NCI-H1930 (cell line): ENCODE measurements at places on chromosomes 7 and 10.
A peak's percentile ranks its signal among the peaks of the same experiment; 100 is the strongest.

DNA sequence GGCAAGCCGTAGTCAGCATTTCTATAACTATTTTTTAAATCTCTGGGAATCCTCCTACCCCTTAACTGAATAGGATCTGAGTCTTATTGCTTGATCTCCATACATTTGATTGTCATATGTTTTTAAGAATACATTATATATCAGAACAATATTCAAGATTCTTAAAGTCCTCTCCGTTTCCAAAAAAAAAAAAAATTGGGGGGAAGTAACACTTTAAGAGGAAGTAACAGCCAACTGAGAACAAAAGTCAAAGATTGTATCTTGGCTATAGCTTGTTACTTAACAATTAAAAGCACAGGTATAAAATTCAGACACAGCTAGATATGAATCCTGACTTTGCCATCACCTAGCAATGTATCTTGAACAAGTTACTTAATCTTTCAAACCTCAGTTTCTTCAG, 169.9 kb upstream of the ADO start:
- DNase-seq: no peak

DNA sequence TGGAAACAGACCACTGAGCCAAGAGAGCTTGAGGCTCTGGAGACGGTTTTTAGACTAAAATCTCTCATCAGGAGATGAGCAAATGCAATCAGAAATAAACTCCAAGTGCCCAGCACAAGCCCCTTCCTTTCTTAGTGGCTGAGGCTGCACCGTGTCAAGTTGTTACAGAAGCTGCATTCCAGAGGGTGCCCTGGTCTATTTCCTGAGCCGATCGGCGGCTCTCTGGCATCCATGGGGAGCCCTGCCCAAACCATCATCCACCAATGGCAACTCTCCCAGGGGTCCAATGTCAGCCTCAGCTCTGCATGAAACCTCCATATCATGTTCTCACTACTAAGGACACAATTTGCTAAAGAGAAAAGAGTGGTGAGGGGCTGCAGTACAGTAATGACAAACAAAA, 89.6 kb downstream of the SVIL start:
- DNase-seq: no peak

GRCh38 chr7:126657137-126657536, 595.6 kb downstream of the GRM8 start:
- no peak for DNase-seq

DNA sequence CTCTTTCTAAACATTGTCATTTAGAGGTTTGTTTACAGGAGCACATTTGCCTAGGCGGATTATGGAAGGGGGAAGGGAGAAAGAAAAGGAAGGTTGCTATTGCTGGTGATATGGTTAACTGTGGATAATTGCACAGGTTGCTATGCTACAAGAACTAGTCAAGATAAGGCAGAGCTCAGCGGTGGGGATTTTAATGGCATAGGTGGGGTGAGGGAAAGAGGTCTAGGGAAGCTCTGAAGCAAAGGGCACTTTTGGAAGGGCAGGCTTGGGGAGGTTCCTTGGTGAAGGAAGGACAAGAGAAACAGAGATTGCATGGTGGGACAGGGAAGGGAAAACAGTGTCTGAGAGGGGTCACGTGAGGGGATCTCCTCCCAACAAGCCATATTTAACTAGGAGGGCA, 19.5 kb downstream of the HYAL4 start:
- no peak for DNase-seq

- no peak for DNase-seq
Observed at GRCh38 chr10:7410301-7410861, 453 bp downstream of the SFMBT2 start.

- no peak for DNase-seq
Observed at GRCh38 chr7:5050676-5051075, 5.0 kb downstream of the RBAK start.

DNA sequence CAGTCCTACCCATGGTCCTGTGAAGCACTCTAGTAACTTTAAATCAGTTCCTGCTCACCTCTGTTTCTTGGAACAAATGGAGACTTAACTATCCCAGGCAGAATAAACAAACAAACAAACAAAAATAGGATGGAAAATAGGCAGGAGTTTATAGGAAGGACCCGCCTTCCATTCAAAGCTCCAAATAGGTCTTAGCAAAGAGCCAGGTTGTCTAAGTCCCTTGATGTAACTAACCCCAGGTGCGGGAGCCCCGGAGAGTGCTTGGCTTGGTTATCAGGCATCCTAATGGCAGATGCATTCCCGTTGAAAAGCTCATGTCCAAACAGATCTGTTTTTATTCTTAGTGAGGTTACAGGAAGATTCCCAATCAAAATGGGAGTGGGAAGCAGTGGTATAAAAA, 2.2 kb downstream of the IFIT2 start:
- no peak for DNase-seq

DNA sequence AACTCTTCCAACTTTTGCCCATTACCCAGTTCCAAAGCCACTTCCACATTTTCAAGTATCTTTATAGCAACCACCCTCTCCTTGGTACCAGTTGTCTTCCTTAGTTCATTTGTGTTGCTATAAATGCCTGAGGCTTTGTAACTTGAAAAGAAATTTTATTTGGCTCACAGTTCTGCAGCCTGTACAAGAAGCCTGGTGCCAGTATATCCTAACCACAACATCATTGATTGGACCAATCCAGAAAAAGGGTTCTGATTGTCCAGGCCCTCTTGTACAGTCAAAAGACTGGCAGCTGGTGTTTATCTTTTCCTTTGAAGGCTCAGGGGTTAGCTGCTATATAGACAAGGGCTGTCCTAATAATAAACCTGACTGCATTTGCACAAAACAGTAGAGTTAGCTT, 21.1 kb upstream of the ABCC2 start:
- no peak for DNase-seq

DNA sequence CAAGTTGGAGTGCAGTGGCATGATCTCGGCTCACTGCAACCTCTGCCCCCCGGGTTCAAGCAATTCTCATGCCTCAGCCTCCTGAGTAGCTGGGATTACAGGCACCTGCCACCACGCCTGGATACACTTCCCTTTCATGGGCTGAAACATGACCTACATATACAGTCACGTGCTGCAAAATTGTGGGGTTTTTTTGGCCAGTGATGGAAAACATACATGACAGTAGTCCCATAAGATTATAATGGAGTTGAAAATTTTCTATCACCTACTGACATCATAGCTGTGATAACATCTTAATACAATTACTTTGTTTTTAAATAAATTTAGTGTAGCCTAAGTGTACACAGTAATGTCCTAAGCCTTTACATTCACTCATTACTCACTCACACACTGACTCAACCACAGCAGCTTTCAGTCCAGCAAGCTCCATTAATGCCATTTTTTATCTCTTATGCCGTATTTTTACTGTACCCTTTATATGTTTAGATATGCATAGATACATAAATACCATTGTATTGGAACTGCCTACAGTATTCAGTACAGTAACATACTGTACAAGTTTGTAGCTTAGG, 79.9 kb upstream of the TMEM196 start:
- no peak for DNase-seq

DNA sequence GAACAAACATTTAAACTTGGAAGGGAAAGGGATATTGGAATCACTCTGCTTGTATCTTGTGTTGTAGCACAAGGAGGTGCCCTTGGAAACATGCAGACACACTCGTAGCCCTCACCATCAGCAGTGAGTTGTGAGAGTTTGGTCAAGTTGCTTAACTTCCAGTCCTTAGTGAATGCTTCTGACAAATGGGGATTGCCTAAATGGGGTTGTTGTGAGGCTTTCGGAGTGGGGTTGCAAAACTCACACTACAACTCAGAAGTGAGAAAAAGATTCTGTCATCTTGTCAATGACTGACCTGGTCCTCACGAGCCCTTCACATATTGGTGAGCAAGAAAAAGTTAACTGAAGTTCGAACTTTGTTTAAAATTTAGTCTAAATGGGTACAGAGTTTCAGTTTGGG, 29.0 kb upstream of the GSDME start:
- DNase-seq: no peak

DNA sequence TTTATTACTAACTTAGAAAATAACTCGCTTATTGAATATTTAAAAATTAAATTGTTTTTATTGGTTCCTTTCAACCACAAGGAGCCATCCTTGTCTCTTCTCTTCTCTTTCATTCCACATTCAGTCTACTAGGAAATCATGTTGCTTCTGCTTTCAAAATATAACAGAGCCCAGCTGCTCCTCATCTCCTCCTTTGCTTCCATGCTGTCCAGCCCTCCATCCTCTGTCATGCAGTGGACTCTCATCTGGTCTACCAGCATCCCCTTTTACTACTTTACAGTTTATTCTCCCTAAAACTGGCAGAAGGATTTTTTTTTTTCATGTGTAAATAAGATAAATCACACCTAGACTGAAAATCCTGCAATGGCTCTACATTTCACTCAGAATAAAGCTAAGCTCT, 198.2 kb upstream of the CSTF2T start:
- DNase-seq: no peak

GRCh38 chr7:86939197-86939814, 120.1 kb downstream of the ELAPOR2 start:
- peak; percentile 31 for DNase-seq

DNA sequence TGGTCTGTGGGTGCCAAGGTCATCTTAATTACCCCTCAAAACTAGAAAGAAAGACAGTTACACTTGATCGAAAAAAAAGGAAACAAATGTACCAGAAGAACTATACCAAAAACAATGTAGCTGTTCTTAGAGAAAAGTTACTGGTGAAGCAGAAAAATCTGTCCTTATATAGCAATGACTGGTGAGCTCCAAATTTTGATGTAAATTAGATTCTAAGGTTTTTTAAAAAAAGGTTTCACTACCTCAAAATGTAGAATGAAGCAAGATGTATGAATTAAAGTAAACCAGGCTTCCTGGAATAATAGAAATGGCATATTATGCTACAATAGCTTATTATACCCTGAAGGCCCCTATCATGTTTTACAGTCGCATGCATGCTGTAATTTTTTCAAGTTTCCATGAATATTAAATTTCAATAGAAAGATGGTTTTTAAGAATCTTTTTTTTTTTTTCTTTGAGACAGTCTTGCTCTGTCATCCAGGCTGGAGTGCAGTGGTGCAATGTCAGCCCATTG, 28.4 kb upstream of the FKBP9 start:
- DNase-seq: no peak

- no peak for DNase-seq
Observed at GRCh38 chr10:69883310-69884023, 81.8 kb downstream of the COL13A1 start.

DNA sequence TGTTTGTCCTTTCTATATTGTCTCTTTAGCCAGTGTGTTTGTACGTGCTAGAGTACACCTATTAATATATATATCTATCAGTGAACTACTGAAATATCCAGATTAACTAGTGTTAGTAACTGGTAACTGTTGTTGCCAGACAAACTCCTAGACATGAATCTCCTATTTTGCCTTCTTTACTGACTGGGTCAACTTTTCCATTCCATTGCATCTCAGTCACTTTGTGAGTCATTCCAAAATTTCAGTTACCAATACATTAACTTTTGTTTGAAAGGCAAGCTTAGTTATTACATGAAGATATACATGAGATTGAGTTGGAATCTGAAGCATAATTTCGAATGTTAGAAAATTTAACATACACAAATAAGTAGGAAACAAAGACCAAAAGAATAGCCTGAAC, 51.4 kb downstream of the BTAF1 start:
- no peak for DNase-seq

GRCh38 chr7:29139191-29139590, 7.1 kb downstream of the CPVL start:
- DNase-seq: no peak

- no peak for DNase-seq
Observed at GRCh38 chr7:128793181-128793547, 1.4 kb downstream of the CCDC136 start.

- no peak for DNase-seq
Observed at GRCh38 chr7:38451840-38452239, 178.4 kb upstream of the TARP start.

DNA sequence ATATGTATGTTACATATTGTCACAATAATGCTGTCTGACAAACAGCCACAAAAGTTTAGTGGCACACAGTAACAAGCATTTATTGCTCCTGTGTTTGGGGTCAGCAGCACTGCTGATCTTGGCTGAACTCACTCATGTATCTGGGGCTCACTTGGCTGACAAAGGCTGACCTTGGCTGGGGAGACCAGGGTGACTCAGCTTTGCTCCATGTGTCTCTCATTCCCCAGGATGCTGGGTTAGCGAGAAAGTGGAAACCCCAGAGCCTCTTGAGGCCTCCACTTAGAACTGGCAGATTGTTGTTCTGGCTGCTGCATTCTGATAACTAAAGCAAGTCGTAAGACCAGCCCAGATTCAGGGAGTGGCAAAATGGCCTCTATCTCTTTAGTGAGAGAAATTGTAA, 217.3 kb upstream of the HABP2 start:
- DNase-seq: no peak

DNA sequence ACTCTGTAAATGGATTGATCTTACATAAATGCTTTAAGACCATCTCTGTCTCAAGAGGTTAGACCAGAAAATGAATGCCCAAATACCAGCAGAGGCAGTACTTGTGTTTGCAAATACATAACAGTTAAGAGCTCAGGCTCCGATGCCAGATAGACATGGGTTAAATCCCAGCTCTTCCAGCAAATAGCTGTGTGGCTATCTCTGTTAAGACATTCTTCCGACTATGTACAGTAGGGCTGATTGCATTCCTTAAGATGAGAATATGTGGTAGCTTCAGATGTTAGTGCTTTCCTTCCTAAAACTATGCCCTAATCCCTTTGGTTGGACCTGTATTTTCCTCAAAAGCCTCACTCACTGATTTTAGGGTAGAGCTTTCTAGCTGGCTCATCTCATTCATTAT, 2.2 kb downstream of the IDE start:
- no peak for DNase-seq

GRCh38 chr10:86785037-86785436, 28.6 kb downstream of the BMPR1A start:
- no peak for DNase-seq

DNA sequence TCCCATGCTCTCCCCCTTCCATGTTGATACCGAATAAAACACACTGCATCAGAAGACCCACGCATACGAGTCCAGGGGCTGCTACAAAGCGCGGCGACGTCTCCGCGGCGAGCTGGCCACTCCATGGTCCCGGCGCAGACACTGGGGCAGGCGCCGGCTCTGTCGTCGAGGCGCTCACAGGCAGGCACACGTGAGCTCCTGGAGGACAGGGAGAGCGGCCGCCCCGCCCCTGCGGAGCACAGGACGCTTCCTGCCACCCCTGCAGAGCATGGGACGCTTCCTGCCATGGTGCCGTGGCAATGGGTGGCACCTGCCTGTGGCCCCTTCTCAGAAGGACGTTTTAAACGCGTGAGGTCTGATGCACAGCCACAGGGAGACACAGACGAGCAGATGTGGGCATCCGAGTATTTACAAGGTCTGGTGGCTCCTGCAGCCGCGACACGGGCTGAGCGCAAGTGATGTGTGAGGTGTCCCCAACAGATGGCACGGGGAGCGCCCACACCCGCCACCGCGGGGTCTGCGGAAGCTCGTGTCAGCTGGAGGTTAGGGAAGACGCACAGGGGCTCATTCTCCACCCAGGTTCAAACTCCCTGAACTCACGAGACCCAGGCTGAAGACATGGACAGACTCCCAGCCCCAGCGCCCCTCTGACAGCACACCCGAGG, 21.4 kb upstream of the GPR146 start:
- DNase-seq: no peak

- DNase-seq: no peak
Observed at GRCh38 chr7:34837801-34838201, 179.8 kb downstream of the NPSR1 start.
